Stimulated activated CD4-positive, alpha-beta T cell treated with anti-CD3 and anti-CD28 coated beads, TNF-alpha, amount 100 ng/mL, for 4 hours (primary cell): ENCODE measurements at places on chromosomes 6 and 20.

DNA sequence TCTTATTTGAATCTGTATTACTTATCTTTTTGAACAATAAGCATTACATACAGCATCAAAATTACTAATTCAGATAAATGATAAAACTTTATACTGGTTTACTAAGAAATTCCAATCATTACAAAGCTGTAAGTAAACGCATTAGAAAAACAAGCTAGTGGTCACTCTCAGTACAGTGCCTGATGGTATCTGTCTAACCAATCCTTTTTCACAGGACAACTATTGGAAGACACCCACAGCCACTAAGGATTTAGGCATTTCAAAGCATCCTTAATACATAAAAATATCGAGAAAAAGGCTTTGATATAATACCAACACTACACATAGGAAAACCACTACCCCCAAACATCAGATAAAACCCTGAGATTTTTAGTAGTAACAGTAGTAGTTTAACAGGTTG is 2.6 kb downstream of the CD164 start:
- no peak for DNase-seq

DNA sequence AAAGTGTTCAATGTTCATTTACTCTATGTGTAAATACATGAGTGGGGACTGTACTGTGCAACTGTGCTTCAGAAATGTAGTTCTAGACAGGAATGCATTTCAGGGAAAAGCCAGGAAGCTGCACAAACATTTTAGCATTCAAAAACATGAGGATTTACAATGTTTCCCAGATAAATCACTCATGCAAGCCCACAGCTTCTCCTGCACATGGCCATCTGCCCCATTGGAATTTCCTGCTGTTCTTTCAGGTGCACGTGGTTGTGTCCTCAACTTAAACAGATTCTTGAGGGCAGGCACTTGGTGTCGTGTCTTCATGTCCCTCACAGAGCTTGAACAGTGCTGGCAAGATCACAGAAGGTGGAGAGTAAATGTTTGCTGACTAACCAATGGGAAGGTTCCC is 101.5 kb downstream of the UNC5CL start:
- DNase-seq = no peak

GRCh38 chr6:20985821-20986220 is 451.6 kb downstream of the CDKAL1 start:
- DNase-seq = no peak

DNA sequence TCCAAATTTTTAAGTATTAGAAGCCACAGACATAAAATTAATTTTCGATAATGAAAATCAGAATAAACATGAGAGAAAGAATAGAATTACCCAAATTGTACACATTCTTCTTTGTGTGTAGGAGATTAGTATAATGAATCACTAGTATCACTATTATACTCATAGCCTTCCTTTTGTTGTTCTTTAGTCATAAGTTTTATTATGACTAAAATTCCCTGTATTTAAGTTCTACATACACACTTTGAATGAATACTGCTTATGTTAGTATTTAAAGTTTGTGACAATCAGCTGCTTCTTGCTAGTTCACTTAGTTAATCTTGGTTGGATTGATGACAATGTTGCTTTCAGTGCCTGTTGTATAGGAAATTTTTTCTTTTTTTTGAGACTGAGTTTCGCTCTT is 72.7 kb downstream of the CCDC170 start:
- no peak for DNase-seq

DNA sequence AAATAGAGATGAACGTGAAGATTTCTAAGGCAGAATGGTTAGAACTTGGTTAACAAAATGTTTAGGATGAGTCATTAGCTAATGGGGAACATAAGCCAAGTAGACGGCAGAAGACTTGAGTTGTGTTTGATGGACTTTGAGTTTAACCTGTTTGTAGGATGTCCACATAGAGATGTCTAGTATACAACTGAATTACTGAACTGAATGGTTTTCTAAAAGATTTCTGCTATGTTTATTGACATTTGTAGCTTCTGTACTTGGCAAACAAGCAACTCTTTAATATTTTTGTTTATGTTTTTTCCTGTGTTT is 54.5 kb upstream of the DYNLRB1 start:
- DNase-seq = no peak
